ENCODE measurements at places on chromosomes 7 and 10.

GRCh38 chr7:11480143-11480542 lies 351.9 kb downstream of the THSD7A start:
- DNase-seq = no peak

DNA sequence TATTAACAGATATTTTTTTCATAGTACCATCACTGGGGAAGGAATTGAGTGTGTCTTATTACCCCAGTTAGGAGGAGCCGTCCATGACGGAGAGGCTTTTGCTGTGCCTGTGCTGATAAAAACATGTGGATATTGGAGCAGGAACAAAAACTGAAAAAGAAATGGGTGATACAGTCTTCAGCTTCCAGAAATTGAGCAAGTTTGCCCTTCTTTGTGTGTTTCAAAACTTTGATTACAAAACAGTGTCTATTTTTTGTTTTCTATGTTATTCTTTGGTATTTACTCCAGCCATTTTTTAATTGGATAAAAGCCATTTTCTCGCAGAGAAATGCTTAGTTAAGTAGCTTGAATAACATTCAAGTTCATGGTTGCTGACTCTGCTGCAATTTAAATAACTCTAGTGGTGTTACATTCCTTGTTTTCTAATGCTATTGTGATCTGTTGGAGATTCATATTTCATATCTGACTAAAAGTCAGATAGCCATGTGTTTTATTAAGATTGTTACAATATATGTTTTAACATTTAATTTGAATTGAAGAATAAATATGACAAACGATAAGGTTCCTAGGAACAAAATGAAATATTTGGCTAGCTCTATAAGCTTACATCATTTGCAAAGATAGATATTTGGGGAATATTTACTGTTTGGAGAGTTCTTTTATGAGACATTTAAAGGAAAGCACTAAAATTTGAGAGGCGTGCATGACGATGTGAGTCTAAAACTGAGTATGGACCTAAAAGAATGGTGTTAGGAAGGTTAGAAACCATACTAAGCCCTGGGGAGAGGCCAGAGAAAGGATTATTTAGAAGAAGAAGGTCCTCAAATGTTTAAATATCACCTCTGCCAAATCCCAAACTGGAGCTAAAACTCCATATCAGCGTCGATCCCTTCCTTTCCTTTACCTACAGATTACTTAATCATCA lies 747.3 kb upstream of the CELF2 start:
- DNase-seq = no peak

DNA sequence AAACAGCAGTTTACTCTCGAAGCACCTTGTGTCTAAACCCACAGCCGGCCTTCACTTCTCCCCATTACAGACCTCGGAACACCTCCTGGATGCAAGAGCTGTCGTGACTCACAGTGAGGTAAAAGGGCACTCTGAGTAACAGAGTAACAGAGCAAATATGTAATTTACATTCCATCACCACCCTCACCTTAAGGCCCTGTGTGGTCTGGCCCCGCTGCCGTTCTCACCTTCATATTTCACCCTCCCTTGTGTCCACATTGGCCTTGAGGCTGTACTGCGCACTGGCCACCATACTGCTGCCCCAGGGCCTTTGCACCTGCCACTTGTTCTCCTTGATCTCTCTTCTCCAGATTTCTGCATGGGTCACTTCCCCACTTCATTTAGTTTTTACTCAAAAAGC lies 12.6 kb downstream of the FFAR4 start:
- no peak for DNase-seq

DNA sequence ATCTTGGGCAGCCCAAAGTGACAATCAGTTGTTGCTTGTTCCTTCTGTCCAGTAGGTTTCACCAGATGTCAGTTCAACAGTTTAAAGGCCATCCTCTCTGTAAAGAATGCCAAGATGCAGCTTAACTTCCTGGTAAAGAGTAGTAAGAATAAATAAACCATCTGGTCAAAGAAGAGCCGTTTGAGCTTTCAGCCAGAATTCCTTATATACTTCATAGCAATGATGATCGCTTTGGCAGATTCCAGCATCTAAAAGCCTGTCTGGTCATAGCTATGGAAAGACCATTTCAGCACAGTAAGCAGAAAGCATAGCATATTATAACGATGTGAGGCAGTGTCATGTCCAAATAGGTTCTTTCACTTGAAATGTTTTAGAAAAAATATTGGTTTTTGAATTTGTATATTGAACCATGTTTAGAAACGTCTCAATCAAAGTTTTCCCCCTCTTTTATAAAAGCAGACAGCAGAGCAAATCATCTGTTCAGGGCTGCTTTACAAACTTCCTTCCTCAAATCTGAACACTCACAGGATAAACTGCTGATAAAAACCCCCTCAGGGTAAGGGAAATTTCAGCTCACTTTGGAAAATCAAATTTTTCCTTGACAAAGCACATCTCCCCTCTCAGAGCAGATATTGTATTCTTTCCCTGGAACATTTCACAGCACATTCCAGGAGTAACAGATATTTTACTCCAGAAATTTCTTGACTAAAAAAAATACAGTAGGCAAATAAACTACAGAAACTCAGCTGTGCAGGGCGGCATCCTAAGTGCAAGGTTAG lies 184.1 kb downstream of the NOC3L start:
- DNase-seq = no peak

DNA sequence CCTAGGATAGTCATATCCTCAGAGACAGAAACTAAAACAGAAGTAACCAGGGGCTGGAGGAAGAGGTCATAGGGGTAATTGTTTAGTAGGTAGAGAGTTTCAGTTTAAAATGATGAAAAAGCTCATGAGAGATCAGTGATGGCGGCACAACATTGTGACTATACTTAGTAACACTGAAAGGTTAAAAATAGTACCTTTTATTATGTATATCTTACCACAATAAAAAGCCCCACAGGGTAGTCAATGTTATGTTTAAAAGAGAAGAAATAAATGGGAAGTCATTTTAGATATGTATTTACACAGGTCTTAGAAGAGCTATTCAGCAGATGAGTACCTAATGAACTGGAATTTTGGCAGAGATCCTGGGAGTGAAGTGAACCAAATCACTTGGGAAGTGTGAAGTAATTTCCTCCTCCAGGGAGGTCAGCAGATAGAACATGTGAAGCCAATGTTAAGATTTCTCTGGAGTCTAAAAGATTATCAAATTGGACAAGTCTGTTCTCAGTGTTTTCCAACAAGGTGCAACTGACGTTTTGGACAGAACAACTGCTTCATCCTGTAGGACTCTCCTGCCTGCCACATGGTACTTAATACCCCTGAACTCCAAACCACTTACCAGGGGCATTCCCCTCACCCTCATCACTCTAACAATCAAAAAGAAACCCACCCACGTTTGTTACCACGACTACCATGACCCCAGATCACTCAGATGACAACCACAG lies 6.4 kb downstream of the CDCA7L start:
- no peak for DNase-seq

GRCh38 chr10:33111488-33112051 lies 153.5 kb upstream of the ITGB1 start:
- DNase-seq = no peak

- DNase-seq = no peak
Observed at GRCh38 chr7:123601530-123601929, at the start of gene ASB15. Gene ASB15, plus strand, starts transcription at chr7:123601821. Its CDS starts 12,682 bp downstream, at chr7:123614503.

DNA sequence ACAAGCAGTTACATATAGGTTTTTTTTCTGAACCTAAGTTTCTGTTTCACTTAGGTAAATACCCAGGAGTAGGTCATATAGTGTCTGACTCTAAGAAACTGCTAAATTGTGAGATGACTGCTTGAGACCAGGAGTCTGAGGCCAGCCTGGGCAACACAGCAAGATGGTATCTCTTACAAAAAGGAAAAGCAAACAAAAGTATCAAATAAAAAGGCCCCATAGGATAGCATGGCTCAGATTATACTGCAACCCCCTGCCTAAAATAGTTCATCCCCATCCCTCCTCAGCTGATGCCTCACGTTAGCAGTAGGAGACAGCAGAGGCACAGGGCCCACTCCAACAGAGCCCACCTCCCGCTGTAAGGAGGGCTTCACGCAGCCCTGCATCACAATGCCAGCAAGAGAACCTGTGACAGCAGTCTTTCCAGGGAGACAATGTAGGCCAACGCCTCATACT lies 90.3 kb downstream of the SRPK2 start:
- DNase-seq = no peak

DNA sequence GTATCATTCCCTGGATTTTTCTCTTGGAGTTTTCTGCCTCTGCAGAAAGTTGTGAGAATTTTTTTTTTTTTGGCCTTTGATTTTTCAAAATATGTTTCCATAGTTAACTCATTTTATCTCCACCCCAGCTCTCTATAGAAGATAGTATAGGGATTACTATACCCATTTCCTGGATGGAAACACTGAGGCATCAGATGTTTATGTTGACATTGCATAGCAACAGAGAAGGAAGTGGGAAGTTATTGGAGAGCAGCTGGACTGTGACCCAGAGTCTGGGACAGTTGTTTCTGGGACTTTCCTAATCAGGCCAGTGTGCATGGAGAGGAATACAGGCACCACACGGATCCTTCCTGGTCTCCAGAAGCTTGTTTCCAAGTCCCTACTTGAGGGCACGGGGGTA lies 158.0 kb downstream of the CDH23 start:
- no peak for DNase-seq

DNA sequence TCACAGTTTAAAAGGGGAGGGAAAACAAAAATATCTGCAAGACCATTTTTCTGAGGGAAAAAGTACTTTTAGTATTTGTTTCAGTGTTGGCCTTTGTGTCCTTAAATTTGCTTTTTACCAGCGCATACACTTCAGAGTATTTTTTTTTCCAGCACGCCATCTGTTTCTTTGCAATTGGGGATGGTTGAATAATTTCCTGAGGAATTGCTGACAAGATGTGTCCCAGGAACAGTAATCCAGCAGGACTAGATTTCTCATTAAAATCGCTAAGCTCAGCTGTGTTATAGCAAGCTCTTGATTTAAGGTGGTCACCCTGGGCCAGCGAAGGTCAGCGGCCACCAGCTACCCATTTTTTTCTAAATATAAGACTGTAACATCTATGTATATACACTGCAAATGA lies 156.9 kb upstream of the RHOBTB1 start:
- DNase-seq = no peak
